ENCODE measurements at places on chromosomes 1 and 21.

- no peak for DNase-seq
Observed at GRCh38 chr1:92820024-92820423, 11.8 kb upstream of the RPL5 start.

DNA sequence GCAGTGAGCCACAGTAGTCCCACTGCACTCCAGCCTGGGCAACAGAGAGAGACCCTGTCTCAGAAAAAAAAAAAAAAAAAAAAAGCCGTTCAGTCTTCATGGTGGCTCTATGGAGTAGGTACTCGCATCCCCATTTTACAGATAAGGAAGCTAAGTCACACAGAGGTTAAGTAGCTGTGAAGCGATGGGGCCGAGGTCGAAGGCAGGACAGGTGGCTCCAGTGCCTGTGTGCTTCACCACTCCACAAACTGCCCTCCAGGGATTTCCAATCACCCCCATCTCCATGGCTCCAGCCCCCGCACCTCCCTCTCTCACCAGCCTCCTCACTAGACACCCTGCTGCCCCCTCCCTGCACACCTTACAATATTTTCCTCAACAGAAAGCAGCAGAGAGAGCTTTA is 61.9 kb downstream of the SYF2 start:
- DNase-seq, result no peak

GRCh38 chr1:170558731-170559130 is 26.8 kb downstream of the GORAB start:
- no peak for DNase-seq

- DNase-seq, result peak; percentile 63
Observed at GRCh38 chr1:68111519-68112436, 61.4 kb upstream of the DIRAS3 start.

DNA sequence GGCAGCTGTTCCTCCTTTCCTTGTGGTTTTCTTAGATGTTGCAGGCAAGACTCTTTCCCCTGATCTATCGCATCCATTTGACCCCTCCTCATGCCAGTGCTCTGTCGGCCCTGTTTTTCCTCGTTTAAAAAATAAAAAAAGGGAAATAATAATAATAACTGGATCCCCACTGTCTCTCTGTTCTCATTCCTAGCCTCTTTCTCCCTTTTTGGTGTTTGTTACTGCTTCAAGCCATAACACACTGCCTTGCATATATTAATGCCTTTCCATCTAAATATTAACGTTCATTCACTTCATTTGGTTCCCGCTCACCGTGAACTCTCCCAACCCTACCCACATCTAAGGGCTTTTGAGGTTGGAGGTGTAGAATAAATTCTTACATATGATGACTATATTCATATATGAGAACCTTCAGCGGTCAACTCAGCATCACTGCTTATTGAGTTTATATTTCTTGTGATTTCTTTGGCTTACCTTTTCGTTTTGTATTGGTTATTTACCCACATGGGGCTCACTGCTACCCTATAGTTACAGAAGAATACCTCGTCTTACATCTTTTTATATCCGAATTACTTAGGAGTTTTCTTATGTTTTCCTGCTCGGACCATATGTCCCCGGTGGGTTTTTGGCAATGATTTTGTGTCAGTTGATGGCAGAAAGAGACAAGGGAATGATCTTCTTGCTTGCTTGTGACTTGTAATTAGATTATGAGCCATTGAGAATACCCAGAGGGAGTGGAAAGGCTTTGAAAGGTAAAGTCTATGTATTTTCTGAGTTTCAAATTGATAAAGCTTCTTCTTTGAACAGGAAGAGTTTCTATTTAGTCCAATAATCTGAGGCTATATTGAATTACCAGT is 805 bp downstream of the ATG4C start:
- DNase-seq, result no peak

DNA sequence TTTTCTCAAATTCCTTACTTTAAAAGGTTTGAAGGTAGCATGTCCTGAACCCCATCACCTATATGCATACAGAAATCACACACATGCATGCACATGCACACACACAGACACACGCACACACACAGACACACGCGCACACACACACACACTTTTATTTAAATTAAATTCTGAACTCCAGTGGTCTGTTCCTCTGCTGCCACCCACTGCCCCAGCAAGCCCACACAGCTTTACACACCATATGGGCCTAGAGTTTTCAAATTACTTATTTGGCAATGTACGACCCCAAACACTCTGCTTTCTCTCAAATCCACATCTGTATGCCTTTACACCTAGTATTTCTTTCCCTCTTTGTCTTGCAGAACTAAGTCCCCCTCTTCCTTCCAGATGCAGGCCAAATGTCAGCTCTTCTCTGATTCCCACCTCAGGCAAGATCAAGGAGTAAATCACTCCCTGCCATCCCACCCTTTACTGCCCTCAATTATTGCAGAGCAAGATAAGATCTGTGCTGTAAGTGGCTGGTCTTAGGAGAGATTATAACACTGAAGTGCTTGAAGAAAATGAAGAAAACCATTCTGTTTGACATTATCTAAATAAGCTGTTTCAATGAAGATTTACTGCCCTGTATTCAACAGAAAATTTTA is 429.9 kb upstream of the CXADR start:
- DNase-seq, result no peak

DNA sequence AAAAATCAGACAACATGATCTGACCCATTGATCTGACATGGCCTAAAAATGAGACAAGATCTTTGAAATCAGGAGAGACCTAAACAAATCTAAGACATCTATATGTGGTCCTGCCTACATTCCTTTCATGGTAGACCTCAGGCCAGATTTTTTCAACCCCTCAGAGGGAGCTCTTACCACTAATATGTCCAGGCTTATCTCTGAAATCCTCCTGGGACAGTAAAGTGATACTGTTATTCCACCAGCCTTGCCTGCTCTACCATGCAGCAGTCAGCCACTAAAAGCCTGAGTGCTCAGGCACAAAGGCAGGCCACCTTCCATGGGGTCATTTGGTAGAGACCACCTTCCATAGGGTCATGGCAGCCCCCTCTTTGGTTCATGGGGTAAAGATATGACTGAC is 126.9 kb downstream of the TBX15 start:
- DNase-seq, result no peak

DNA sequence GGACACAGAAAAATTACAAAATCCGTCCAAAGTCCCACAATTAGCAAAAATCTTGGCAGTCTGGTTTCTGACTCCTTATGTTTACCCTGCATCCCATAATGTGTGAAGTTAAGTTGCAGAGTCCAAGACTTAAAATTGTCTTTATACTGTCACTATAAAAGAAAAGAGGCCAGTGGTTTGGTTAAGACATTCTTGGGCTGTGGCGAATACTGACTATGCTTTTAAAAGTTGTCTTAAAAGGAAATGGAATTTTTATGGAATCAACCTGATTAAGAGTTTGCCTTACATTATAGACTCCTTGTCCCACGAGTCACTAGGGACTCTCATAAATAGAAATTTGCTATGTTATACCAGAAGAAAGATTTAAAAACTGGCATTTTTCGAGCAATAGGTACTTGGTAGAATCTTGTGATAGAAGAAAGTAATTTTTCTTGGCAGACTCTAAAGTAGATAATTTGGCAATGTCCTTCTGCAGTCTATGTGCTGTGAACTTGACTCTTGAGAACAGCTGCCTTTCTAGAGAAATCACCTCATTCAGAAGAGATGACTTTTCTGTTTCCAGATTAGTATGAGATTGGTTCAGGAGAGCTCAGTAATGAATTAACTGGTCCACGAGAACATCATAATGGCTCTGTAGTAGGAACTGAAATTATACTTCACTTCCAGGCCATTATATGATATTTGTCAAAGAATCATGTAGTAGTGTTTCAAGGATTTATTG is 31.8 kb downstream of the NTNG1 start:
- no peak for DNase-seq

- no peak for DNase-seq
Observed at GRCh38 chr1:35573198-35574124, at the start of gene TFAP2E. Gene TFAP2E (plus strand): TSS chr1:35573314. CDS start chr1:35573578, 264 bp downstream.

DNA sequence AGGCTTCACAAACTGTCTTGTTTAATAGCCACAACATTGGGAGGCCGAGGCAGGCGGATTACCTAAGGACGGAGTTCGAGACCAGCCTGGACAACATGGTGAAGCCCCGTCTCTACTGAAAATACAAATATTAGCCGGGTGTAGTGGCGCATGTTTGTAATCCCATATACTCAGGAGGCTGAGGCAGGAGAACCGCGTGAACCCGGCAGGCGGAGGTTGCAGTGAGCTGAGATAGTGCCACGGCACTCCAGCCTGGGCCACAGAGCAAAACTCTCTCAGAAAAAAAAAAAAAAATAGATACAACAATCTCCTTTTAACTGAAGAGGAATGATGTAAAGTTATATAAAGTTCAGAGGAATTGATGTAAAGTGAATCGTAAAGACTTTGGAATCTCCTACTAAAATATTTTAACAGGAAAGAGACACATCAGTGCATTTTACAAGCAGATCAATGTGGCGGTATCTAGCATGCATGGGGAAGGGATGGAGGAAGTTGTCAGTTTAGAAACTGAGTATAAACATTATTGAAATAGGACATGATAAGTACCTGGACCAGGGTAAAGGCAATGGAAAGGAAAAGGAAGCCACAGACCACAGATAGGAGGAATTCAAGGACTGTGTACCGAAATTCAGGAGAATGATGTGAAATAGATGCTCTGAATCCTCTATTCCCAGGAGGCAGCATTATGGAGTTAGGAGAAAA is 41.5 kb downstream of the PTPRC start:
- DNase-seq, result no peak

GRCh38 chr21:35201288-35201687 is 152.2 kb upstream of the RUNX1 start:
- DNase-seq, result no peak

GRCh38 chr1:205947024-205947423 is 3.8 kb upstream of the SLC26A9 start:
- DNase-seq, result no peak

GRCh38 chr1:211734791-211735190 is 59.4 kb upstream of the NEK2 start:
- no peak for DNase-seq

DNA sequence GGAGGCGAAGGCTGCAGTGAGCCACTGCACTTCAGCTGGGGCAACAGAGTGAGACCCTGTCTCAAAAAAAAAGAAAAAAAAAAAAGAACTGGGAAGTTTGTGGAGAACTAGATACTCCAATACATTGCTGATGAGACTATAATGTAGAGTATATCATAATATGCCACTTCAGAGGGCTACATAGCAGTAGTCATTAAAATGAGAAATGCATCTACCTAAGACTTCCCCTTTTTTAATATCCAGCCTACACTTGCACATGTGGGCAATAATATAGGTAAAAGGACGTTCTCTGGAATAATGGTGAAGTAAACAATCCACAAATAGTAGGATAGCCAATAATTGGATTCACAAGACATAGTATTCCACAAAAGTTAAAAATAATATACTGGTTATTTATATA is 311.0 kb downstream of the HLX start:
- no peak for DNase-seq

DNA sequence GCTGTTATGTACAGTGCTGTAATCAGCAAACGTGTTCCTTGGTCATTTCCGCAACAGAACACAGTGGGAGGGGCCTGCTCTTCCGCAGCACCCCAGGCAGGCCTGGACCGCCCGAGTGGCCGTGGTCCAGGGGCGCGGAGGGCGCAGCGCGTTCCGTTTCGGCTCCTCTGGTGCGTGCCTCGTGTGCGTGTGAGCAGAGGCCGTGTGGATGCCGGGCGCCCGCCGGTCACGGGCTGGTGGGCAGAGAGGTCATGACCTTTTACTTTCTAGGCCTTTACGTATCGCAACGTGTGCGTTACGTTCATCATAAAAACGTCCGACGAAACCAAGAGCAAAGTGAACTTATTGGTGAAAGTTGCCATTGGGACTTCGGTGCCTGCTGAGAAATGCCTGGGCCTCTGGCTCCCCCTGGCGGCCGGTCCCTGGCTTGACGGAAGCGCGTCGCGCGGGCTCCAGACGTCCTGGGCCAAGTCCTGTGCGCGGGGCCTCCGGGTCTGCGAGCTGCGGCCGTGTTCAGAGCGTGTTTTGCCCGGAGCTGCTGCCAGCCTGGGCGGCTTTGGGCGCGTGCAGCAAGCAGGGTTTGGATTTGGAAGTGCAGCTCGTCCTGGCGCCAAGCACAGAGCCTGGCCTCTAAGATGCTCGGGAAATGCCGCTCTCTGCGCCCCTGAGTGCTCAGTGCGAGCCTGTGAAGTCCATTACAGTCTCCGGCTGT is 34.4 kb downstream of the COL18A1 start:
- DNase-seq, result no peak

GRCh38 chr1:85894651-85895050 is 186.4 kb upstream of the ZNHIT6 start:
- DNase-seq, result no peak

- no peak for DNase-seq
Observed at GRCh38 chr1:175192630-175193526, at the start of gene KIAA0040. Gene KIAA0040 (minus strand): TSS chr1:175192776. CDS start chr1:175161013, 31,763 bp downstream.

- DNase-seq, result no peak
Observed at GRCh38 chr1:172657586-172657985, 1.3 kb upstream of the FASLG start.

DNA sequence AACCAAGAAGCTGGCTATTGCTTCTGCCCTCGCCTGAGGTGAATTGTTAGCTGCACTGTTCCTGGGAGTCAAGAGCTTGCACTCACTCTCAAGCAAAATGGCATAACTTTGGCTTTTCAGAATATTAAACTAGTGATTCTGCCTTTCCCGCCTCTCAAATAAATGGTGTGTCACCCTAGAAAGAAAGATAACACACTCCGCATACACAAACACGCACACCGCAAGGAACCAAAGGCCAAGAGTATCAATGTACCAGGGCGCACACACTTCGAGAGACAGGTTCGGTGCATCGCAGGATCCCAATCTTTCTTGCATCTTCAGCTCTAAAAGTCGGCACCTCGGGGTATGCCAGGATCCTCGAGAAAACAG is 470 bp upstream of the RTCA start:
- DNase-seq, result no peak

DNA sequence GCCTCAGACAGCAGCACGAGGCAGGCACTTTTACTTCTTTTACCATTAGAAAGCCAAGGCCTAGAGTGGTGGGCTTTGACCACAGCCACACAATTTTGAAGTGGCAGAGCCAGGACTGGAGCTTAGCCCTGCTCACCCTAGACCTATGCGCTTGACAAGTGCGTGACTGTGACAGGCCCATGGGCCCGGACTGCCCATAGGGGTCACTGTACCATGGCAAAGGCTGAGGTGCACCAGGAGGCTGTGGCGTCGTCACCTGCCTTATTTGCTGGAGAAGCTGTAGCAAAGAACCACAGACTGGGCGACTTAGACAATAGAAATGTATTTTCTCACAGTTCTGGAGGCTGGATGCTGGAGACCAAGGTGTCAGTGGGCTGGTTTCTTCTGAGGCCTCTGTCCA is 2.6 kb upstream of the TMEM82 start:
- DNase-seq, result no peak

DNA sequence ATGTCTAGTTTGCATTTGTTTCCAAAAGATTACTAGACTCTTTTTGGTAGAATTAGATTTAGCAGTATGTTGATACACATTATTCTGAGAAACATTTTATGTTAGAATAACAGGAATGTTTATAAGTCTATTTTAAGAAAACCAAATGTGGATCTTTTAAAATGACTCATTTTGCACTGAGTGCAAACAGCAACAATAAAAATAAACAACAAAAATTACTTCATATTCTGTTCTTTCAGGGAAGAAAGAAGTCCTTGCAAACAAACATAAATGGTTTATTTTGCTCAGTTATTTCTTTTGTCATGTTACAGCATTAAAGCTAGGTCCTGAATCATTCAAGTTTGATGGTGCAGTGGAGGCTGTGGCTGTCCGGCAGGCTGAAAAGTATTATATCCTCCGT is 106.8 kb upstream of the TENT5C start:
- DNase-seq, result no peak

- DNase-seq, result no peak
Observed at GRCh38 chr1:229121845-229122436, 149.0 kb upstream of the RAB4A start.

- DNase-seq, result no peak
Observed at GRCh38 chr1:167795810-167796740, 74.3 kb downstream of the MPZL1 start.

- no peak for DNase-seq
Observed at GRCh38 chr1:110051262-110051648, 16.8 kb downstream of the STRIP1 start.

Measured in non-pigmented ciliary epithelial cell (primary cell).